Nephron progenitor cell (in vitro differentiated cells): ENCODE measurements at places on chromosomes 3 and 15.

DNA sequence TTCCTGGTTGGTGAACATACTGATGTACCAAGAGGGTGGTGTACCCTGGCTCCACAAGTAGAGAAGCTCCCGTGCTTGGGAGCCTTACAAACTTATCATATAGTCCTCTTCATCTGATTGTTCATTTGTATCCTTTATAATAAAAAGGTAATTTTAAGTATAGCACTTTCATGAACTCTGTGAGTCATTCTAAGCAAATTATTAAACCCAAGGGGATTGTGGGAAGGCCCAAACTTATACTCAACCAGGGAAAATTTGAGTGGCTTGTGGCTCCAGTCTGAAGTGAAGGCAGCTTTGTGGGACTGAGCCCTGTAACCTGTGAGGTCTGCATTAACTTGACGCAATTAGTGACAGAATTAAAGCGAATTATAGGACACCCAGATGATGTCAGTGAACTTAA lies 29.0 kb downstream of the TTBK2 start:
- DNase-seq, result no peak

DNA sequence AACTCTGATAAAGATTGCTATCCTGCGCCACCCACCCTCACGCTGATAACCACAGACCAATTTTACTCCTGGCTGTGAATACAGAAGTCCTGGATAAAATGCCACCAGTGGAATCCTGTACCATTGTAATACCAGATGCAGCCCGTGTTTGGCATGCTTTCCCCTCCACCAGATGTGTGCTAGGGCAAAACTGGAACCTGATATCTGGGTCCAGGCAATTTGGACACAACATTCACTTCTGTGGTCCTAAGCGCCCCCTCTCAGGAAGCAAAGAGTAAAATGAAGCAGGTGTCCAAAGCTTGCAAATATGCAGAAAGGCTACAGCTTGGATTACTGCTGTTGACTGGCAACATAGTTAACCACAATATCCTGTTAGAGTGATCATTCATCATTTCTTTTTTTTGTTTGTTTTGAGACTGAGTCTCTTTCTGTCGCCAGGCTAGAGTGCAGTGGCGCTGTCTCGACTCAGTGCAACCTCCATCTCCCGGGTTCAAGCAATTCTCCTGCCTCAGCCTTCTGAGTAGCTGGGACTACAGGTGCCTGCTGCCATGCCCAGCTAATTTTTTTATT lies 32.8 kb downstream of the LOXL1 start:
- no peak for DNase-seq

- no peak for DNase-seq
Measured at GRCh38 chr15:68206711-68207151, 1.6 kb upstream of the CALML4 start.

GRCh38 chr15:45126535-45127158 lies 3.0 kb downstream of the DUOXA1 start:
- DNase-seq, result no peak

- no peak for DNase-seq
Measured at GRCh38 chr3:98556164-98557130, 24.7 kb downstream of the GPR15 start.

DNA sequence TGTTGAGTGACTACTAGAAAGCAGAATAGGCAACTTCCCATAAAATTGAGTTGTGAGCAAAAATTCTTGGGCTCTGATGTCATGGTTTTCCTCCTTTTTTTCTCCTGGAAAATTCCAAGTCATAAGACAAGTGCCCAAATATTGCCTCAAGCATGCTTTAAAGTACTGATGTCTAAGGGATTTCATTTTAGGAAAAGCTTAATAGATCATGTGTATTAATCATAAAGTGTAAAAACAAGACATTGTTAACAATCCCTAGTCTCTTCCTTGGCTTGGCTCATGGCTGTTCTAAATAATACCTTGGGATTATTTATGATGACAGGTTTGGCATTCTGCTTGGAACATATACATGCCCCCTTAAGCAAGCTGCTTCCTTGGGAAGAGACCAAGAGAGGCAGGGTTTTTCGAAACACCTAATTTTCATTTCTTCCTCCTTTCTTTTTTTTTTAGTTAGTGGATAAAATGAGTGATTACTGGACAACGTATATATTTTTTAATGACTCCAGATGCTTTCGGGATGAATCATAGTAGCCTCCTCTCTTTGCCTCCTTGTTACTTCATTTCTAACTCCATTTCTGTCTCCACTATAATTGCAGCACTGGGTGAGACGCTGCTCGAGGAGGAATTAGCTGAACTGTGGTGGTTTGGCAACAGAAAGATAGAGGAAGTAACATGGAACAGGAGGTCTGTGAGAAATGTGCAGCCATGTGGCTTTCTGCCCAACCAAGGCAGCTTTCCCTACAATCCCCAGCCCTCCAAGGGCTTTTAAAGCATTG lies 104.9 kb downstream of the TPRG1 start:
- no peak for DNase-seq

DNA sequence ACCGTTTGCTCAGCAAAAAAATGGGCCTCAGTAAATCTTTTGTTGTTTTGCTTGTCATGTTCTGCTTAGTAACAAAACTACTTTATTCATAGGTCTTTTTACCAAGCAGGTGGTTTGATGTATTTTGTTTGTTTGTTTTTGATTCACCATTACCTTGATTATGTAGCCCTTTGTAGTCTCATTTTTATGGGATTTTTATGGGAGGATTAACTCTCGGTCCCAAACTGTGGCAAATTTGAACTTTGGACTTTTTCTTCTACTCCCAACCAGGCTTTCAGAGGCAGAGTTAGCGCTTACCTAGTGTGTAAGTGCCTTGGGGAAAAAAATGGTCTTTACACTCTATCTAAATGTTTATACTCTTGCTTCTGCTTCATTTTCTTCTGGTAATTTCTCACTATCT lies 276.7 kb upstream of the POU1F1 start:
- no peak for DNase-seq
